Activated CD4-positive, alpha-beta T cell treated with anti-CD3 and anti-CD28 coated beads, Interleukin-2, amount 50 U/mL, for 24 hours (primary cell): ENCODE measurements at places on chromosomes 7 and 10.

GRCh38 chr10:34722404-34722803, 92.7 kb downstream of the PARD3 start:
- no peak for DNase-seq

GRCh38 chr10:120989279-120989678, 138.1 kb downstream of the WDR11 start:
- DNase-seq: no peak

DNA sequence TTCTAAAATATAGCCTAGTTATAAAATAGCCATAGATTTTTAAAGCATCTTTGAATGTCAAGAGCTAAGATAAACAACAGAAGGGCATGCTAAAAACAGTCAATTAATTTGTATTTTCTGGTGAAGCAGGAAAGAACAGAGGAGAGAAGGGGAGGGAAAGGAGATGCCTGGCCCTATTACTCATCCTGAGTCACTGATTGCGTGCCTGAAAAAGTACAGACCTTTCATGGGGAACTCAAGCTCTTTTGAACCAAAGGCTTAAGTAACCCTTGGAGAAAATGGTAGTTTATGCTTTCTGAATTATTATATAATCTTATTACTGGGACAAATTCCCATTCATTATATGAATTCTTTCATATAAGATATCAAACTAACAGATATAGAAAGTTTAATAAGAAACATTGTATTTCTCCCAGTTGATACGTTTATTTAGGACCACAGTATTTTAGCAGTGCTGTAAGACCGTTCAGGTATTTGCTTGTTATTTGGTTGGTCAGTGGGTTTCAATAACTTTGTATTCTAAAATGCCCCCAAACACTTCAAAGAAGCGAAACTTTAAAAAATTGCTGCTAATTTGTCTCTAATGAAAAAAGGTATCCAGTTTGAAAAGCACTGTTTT, 151.3 kb downstream of the HGF start:
- DNase-seq: no peak

GRCh38 chr10:58143944-58144343, 123.8 kb downstream of the IPMK start:
- no peak for DNase-seq

DNA sequence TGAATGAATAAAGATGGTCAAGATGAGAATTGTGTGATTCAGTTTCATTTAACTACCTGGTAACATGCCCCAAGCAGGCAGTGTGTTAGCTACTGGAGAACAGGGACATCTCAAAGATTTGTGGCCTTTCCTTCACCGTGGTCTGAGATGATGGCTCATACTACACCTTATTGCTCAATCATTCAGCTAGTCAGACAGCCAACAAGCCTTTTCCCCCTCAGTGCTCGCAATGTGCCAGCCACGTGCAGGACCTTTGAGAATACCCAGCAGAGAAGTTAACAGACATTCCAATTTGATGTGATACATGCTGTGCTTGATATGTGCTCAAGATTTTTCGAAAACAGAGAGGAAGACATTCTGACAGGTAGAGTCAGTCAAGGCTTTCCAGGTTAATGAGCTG, 562.8 kb downstream of the SUGCT start:
- DNase-seq: no peak

DNA sequence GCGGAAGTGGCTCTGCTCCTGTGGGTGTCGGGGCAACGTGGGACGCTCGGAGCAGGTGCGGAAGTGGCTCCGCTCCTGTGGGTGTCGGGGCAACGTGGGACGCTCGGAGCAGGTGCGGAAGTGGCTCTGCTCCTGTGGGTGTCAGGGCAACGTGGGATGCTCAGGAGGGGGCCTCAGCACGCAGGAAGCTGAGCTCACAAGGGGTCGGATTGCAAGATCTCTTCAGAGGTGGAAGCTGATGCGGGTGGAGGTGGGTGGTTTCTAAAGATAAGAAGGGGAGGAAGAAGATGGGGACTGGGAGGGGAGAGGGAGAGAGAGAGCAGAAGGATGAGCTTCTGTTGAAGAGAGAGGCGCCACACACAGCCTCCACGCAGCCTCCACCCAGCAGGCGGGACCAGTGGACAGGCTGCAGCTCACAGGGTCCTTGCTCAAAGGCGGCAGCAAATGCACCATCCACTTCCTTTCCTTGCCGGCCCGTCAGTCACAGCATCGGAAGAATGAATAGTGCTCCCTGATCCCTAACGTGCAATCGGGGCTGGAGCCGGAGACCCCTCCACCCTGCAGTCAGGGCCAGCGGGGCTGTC, 78.7 kb downstream of the PTPRN2 start:
- DNase-seq: no peak
